ENCODE measurements at places on chromosomes 13 and 19.
A peak's percentile ranks its signal among the peaks of the same experiment; 100 is the strongest.

DNA sequence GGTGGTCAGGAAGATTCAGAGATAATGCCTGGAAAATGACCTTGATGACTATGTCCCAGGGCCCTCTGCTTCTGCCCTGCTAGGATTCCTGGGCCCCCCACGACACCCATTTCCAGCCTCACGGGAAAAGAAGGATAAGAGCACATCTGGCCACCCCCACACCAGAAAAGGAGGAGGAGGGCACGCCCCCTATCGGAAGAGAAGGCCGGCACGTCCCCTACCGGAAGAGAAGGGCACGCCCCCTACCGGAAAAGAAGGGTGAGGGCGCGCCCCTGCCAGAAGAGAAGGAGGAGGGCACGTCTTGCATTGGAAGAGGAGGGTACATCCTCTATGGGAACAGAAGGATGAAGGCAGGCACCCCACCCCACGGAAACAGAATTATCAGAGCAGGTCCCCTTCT lies 84.3 kb downstream of the IER2 start:
- peak; percentile 60 for DNase-seq

DNA sequence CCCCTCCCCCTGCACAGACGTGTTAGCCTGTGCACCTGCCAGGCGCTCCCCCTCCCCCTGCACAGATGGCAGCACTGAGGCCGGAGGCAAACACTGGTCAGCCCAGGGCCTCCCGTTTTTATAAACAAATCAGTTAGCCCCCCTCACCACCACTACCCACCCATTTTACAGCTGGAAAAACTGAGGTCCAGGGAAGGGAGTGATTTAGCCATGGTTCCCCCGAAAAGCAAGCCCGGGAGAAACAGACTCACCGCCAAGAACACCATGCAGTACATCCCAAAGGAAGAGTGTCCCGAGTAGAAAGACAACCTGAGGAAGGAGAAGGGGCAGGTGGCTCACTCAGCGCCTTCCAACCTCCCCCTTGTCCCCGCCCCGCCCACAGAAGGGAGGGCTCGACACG lies 8.7 kb downstream of the PLPP2 start:
- DNase-seq = no peak

GRCh38 chr19:50696094-50696483 lies 23.5 kb downstream of the SHANK1 start:
- DNase-seq = no peak

- DNase-seq = no peak
These were observed 2891.5 kb downstream of the PCDH9 start for GRCh38 chr13:64338671-64339070.

DNA sequence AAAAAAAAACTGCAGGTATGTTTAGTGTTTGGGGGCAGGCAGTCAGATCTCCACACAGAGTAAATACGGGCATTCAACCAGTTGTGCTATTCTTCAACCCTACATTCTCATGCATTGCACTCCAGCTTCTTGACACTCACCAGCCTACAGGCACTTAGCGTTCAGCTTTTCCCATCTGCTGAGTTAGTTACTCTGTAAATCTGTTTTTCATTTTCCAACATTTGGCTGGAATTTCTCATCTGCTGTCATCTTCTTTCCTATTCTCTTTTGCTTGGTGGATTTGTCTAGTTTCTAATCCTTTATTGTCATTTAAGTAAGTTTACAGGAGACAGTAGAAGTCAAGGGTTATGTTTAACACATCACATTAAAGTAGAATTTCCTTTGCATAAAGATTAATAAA lies 1318.9 kb downstream of the OLFM4 start:
- no peak for DNase-seq

DNA sequence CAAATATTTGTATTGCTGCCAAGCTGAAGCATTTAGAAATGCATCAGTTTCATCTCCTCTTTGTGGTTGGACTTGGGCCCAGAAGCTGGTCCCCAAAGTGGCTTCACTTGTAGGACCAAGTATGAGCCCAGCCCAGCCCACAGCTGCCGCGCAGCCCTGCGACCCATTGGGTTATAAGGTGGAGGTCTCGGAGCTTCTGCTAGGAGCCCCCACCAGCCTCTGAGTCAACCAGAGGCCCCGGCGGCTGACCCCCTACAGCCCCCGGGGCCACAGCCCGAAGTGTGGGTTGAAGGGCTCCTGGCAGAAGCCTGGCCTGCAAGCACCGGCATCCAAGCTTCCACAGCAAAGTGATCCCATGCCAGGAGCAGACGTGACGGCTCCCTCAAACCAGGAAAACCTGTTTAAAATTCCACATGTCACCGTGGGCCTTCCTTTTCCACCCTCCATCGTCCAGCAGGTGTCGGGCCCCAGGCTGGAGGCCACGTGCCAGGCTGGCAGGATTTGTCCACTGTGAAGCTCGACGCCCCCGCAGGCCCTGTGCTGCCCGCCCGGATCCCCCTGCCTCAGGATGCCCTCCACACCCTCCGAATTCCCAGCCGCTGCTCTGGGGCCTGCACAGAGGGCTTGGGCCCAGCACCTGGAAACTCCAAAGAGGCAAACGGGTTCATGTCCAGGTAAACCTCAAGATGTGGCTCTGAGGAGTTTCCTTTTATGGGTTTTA lies 54.7 kb downstream of the C13orf46 start:
- no peak for DNase-seq

GRCh38 chr13:33257841-33258807 lies 27.4 kb downstream of the STARD13 start:
- DNase-seq = no peak

DNA sequence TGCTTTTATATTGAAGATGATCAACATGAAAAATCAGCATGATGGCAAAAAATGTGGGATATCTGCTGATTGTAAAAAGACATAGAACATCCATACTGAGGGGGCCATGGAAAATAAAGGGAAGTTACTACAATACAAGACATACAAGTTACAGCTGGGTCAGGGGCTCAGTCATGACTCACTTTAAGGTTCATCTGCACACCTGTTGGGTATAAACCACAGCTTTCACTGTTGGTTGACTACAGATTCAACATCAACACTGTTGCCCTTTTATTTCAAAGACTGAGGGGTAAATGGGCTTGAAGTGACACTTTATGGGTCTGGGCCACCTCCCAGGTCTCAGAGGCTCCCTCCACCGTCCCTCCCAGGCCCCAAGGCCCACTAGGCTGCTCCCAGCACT lies 98.1 kb upstream of the IRS2 start:
- DNase-seq = no peak

DNA sequence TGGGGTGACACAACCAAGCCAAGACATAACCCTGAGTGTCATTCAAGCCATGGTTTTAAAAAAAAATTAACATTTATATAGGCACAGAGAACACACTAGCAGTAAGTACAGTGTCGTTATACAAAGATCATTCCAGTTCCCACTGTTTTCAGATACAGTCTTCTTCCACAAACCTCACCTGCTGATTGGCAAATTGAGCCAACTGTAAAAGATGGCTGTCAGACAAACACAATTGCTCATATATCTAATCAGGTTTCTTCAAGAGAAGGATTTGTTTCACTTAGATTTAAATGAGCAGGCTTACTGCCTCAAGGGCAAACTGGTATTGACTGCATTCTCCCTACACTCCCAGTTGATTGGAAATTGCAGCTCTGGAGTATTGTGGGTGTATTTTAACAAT lies 308.9 kb downstream of the RBM26 start:
- DNase-seq = no peak

GRCh38 chr13:88806438-88806837 lies 1135.3 kb downstream of the SLITRK5 start:
- no peak for DNase-seq

DNA sequence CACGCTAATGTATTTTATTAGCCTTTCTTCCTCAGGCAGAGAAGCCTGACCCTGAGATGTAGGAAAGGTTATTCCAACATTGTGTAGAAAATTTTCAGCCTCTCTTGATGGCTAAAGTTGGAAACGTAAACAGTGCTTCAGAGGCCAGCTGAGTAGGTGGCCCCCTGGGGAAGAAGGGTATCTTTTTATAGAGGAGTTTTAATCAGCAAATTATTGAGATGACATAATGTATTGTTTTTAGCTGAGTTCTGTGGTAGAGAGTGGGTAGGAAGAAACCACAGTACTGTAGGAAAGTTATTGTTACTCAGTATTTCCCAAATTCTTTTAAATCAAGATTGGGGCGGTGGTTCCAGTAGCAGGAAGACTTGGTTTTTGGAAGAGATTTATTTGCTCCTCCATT lies 268.8 kb downstream of the DLEU7 start:
- peak; percentile 41 for DNase-seq

DNA sequence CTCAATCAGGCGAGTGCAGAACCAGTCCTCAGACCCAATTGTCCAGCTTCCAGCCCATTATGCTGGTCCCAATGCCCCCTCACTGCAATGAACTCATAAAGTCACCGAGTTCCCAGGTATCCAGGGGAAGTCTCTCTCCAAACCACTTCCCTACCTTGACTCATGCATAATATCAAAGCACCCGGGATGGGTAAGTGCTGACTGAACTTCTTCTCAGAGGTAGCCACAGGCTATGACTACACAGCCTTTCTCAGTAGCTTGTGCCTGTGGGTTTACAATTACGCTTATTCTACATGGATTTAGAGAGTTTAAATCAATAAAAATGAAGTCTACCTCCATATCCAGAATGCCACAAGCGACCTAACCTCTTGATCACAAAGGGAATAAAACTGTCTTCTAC lies 1.7 kb upstream of the C13orf42 start:
- no peak for DNase-seq

DNA sequence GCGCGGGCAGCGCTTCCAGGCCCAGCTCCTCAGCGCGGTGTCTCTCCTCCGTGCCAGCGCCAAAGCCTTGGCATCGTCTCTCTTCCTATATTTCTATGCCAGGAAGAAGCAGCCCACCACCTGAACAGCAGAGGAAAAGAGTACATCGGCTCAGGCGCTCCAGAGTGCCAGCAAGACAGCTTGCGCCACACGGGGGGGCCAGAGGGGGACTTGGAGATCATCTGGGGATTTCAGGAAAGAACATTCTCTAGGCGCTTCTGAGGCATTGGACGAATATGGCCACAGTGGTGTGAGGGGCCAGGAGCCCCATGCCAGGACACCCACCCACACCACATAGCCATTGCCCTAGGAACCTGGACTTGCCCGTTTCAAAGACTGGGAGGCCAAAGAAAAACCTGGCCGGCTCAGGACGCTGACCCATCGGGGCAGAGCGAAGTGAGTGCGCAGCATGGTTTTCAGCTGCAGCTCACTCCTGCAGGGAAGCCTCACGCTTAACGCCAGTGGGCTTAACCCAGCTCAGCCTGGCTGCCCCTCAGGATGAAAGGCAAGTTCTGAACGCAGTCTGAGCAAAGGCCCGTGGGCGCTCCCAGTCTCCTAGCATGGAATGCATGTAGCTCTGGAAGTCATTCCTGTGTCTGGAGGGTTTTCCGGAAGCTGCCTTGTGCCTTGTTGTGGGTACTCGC lies 62.1 kb downstream of the GGACT start:
- DNase-seq = no peak

- no peak for DNase-seq
These were observed 11.2 kb downstream of the WDFY2 start for GRCh38 chr13:51595416-51595815.

- no peak for DNase-seq
These were observed 189.4 kb downstream of the PCDH17 start for GRCh38 chr13:57820924-57821323.

- DNase-seq = peak; percentile 56
These were observed 147.4 kb downstream of the RNF17 start for GRCh38 chr13:24911133-24911908.

All from hepatic stellate cell (primary cell).